Thoracic aorta (tissue), 2 donors: ENCODE measurements at places on chromosomes 4 and X.

DNA sequence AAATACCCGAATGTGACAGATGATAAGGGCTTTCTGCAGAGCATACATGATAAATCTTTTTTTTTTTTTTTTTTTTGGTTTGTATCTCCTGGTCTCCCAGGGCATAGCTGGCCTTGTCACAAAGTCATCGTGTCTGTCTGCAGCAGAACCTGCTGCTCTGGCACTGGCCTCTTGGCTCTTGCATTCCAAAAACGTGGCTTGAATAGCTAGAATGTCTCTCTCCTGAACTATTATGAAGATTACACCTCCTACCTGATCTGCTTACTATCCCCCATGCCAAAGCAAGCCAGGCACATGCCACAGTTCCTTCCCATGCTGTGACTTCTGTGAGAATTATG is 50.4 kb upstream of the SCRG1 start:
- DNase-seq: no peak

GRCh38 chr4:55637272-55637820 is 1.2 kb upstream of the NMU start:
- no peak for DNase-seq

DNA sequence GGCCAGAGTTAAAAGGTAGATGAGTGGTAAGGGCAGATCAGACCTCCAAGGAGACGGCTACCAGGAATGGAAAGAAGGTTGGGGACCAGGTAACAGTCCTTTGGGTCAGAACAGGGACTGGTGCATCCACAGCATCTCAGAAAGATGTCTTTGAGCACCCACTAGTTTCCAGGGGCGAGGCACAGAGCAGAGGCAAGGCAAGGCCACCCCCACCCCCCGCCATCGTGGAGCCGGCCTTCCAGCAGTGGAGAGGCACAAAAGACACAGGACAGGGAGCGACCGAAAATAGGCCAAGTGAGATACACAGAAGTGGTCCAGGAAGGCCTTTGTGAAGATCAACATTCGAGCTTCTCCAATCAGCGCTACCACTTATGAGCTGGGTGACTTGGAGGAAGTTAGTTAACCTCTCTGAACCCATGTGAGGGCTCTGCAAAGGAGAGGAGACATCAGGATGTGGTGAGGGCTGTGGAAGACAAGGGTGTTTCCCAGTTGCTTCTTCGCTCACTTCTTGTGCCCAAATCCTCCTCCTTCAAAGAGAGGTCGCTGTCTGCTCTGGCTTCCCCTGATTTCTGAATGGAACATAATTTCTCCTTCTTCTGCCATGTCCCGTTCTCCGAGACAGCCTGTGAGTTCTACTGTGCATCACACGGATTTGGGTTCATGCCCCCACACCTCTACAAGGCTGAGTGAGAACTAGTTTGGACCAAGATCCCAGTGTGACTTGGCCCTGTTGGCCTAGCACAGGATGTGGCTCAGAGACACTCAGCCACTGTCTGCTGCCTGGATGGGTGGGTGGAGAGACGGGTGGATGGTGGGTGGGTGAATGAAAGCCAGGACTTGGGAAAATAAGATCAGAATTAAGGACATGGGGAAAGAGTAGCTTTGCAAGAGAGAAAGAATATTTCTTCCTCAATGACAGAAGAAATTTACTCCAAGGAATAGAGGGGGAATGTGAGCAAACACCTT is 16.7 kb upstream of the MSX1 start:
- no peak for DNase-seq

DNA sequence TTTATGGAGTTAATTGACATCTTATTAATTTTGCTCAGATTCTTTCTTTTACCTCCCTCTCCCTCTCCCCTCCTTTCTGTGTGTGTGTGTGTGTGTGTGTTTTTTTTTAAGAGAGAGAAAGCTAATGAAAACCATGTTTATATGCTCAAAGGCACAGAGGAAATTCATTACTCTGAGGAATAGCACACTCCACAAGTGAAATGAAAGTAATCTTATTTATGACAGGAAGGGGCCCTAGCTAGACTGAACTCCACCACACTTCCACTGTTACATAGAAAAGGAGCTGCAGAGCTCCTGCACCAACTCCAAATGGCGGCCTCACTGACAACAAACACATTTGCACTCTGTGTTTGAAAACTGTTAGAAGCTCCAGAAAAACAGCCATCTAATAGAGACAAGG is 150.6 kb downstream of the RASL11B start:
- DNase-seq: no peak

- no peak for DNase-seq
Observed at GRCh38 chrX:21963731-21964405, 23.4 kb downstream of the SMS start.

DNA sequence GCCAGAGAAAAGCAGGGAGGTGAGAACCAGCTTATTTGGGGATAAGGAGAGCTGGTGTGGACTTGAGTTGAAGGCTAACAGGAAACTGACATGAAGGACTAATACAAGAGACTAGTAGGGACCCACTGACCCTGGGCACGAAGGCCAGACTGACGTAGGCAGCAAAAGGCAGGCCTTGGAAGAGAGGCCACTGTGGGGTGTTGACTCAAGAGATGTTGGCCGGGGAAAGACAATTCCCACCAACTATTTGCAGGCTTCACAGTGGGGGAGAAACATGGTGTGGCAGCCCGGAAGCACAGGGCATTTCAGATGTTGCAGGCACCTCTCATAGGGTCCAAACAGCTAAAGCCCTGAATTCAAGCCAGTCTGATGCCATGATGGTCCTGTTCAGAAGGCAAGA is 24.4 kb upstream of the MAP3K15 start:
- DNase-seq: no peak

- DNase-seq: no peak
Observed at GRCh38 chr4:101954351-101954750, 163.8 kb downstream of the BANK1 start.

DNA sequence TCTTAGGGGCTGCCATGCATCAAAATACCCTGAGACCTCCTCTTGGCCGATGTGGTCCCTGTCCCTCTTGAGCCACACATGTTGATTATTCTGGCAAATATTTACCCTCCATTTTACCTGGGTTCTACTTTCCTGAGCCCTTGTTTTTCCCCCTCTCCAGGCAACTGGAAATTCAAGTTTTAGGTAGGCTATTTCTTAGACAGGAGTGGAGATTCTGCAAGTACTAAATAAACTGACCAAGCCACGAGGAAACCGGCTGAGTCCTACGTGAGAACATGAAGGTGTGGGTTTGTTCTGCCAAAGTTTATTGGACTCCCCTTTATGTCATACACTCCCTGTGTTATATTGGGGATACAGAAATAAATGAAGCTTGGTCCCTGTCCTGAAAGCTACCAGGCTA is 88.1 kb downstream of the RTL5 start:
- DNase-seq: no peak

GRCh38 chr4:11487139-11487538 is 58.4 kb upstream of the HS3ST1 start:
- no peak for DNase-seq

DNA sequence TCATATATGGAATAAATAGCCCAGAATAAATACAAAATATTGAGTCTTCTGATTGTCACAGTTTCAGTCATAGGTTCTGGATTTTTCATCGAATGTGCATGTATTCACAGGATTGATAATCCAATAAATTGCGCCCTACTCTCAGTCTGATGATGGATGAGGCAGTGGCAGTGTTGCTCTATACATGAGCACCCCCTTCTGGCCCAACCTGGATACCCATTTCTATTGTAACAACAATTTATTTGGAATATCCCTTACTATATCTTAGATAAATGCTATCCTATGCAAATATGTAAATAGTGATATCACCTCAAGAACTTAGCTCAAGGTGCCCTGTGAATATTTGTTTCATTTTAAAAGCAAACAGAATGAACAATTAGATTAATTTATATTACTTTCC is 733.7 kb upstream of the PABPC4L start:
- DNase-seq: no peak

- no peak for DNase-seq
Observed at GRCh38 chr4:90190525-90190924, 63.3 kb downstream of the CCSER1 start.

DNA sequence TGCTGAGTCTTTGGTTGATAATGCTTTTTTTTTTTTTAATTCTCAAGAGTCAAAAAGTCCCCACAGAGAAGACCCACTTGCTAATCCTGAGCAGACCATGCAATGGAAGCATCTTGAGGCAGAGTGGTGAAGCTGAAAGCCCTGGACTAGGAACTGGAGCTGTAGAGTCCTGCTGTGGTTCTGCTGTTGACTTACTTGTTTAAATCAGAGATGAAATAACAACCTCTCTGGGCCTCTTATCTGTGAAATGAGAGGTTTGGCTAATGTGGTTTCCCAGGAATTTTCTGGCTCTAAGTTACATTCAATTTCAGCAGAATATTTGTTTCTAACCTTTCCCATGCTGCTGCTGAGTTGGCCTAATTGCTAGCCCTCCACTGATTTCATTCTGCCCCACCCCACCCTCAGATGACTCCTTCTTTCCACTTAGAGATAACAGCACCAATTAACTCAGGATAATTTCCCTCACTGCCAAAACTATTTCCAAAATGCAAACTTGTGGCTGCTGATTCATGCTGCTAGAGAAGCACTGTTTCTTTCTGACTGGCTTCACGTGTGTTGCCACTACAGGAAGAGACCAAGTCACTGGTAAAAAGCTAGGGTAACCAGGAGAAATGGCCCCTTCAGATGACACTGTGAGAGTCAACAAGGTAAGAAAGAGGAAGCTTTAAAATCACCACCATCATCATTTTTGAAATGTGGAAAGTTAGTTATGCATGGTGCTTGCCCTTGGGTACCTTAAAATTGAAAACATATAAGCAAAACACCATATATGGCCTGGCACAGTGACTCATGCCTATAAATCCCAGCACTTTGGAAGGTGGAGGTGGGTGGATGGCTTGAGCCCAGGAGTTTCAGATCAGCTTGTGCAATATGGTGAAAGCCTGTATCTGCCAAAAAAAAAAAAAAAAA is 326.4 kb downstream of the DCHS2 start:
- no peak for DNase-seq

- DNase-seq: no peak
Observed at GRCh38 chr4:42501624-42502401, 104.5 kb downstream of the SHISA3 start.

DNA sequence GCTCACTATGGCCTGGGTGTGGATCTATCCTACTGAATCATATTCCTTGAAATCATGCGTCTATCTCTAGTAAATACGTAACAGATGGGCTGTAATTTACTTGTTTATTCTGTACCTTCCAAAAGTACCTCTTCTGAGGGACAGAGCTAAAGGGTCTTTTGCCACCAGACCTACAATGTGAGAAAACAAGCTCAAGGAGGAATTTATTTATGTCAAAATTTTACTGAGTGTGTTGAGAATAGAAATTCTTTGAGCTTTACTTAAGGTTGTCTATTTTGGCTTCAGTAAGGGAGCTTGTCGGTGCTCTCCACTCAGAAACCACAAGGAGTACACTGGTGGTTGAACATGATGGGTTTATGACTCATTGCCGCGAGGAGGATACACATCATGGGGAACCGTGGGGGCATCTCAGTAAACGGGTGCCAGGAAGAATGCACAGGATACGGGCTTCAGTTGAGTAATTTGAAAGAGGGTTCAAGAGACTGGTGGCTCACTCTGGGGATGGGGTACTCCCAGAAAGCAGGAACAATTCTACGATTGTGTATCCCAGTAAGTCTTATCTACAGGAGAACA is 3.0 kb downstream of the ANK2 start:
- no peak for DNase-seq

GRCh38 chrX:155001873-155002272 is 20.6 kb downstream of the F8 start:
- DNase-seq: no peak

- DNase-seq: no peak
Observed at GRCh38 chr4:54277691-54278090, 48.6 kb downstream of the PDGFRA start.

- no peak for DNase-seq
Observed at GRCh38 chr4:15066140-15066539, 63.9 kb downstream of the CPEB2 start.

DNA sequence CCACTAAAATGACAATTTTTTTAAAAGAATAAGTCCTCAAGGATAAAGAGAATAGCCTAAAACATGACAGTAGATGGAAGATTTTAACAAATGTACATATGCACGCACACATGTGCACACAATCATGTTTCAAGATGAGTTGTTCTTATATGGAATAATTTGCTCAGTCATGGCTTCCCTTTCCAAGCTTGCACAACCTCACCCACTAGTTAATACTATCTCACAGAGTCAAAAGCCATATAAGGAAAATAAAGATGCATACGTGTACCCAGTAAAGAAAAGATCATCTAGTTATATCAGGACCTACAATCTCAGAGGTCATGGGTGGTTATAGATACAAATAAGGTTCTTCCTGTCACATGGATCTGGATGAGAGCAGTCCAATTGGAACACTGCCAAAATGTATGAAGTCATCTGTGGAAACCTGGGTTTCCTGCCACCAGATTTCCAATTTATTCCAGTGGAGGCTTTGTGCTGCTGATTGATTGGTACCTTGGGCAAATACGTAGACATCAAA is 56.1 kb downstream of the FAM13A start:
- no peak for DNase-seq

- no peak for DNase-seq
Observed at GRCh38 chr4:90030953-90031352, 96.2 kb upstream of the CCSER1 start.

- DNase-seq: no peak
Observed at GRCh38 chr4:73617256-73617655, 3.0 kb downstream of the RASSF6 start.

- no peak for DNase-seq
Observed at GRCh38 chrX:475926-476723, 89.4 kb upstream of the PPP2R3B start.

- DNase-seq: no peak
Observed at GRCh38 chr4:150135134-150135772, 57.0 kb downstream of the DCLK2 start.

- DNase-seq: no peak
Observed at GRCh38 chr4:84482564-84483563, 16.2 kb downstream of the NKX6-1 start.

DNA sequence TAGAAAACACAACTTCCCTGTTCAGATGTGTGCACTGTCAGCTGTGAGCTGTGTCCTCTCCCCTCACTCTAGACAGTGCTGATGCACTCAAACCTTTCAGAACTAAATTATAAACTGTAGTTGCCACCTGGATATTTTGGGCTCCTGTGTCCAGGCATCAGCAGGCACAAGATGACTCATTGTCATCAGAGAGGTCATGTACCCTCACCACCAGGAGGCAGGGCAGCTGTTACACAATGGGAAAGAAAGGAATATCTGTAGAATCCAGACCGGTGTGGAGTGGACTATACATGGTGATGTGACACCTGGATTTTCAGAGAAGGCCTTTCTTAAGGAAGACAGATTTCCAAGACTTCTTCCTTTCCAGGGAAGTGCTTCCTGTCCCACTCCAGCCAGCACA is 854.4 kb upstream of the AGA start:
- DNase-seq: no peak
